ENCODE measurements at places on chromosomes 1 and 21.
A peak's percentile ranks its signal among the peaks of the same experiment; 100 is the strongest.

DNA sequence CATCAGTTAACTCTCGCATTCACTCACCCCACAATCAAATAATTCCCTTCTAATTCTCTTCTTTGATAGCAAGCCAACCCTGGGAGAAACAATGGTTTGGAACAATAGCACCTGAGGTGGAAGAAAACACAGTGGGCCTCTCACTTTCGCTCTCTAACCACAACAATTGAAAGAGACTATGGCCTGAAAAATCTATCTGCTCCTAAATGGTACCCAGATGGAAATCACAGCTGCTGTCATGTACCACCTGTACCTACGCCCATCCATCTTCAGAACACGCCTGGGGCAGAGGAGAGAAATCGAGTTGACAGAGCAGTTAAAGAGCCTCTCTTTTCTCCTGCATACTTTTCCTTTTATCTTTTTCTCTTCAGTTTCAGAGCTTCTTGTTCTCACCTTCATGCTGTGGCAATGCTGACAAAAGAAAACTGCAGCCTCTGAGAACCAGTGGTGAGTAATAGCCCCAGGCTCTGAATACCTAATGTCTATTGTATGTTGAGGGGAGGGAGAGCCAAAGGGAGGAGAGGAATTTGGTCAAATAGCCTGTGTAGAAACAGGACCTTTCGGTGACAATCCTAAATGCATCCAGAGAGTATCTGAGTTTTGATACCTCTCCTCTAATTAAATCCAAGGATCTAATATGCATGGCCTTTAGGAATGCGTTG, 57.7 kb downstream of the ZC3H11B start:
- DNase-seq: no peak

GRCh38 chr1:16971341-16972188, 8.9 kb downstream of the MFAP2 start:
- no peak for DNase-seq

- peak; percentile 63 for DNase-seq
These were observed 210.6 kb downstream of the ROR1 start for GRCh38 chr1:63984257-63984929.

DNA sequence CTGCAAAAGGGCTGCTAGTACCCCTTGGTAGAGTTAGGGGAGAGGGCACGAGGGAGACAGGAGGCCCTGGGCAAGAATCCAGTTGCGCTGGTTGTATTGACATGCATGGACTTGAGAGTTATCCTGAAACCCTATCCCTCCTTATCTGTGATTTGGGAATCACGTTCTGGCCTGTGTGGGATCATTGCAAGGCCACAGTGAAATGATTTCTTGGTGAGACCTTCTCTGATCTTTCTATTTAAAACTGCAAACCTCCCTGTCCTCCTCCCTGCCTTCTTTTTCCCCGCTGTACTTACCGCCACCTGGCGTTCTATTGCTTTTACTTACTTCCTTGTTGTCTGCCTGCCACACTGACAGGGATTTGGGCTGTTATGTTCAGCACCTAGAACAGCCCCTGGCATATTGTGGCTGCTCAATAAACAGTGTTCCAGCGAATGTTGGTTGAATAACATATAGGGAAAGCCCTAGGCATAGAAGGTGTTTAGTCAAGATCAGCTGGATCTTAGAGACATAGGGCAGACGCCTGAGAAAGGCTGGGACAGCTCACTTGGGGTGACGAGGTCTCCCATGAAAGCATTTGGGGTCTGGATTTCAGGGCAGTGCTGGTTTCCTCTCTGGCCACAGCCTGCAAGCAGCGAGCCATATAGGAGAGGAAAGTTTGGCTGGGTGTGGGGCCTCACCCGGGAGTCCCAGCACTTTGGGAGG, 25.6 kb downstream of the ALPL start:
- peak; percentile 35 for DNase-seq

DNA sequence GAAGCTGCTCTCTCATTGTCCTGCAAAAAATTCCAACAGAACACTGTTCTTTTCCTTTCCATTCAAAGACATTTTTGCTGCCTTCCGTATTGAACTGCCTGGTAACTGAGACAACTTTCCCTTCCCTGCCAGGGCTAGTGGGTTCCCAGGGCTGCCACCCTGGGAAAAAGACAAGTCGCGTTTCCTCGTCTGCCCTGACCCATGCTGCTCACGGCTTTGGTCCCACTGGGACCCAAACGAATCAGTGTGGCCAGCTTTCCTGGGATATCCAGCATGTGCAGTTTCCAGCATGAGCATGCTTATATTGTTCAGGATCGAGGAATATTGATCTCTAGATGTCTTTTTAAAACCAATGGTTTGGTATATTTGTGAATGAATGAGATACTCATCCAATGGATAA, 18.2 kb downstream of the SOX13 start:
- DNase-seq: no peak

DNA sequence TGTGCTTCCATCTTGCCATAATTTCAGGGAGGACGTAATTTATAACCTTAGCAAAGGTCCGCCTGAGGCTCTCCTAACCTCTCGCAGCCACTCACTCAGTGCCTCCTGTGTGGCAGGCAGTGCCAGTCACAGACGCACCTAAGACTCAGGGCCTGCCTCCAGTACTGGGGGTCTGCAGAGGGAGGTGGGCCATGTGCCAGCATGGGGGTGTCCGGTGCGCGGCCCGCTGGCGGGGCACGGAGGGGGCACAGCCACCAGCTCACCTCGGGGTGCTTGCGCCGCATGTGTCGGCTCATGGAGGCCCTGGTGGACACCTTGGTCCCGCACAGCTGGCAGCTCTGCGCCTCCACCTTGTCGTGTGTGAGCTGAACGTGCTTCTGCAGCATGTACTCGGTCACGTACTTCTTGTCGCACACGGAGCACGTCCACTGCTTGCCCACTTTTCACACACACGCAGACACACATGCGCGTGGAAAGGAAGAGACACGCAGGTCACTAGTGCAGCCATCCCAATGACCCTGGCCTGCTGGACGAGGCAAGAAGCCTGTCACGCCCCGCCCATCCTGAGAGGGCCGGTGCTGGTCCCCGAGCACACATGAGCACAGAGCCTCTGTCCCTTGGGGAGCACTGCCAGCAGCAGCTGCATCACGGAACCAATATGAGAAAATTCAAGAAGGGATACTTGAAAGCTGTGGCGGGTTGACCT, 43.2 kb upstream of the RIPK4 start:
- no peak for DNase-seq

DNA sequence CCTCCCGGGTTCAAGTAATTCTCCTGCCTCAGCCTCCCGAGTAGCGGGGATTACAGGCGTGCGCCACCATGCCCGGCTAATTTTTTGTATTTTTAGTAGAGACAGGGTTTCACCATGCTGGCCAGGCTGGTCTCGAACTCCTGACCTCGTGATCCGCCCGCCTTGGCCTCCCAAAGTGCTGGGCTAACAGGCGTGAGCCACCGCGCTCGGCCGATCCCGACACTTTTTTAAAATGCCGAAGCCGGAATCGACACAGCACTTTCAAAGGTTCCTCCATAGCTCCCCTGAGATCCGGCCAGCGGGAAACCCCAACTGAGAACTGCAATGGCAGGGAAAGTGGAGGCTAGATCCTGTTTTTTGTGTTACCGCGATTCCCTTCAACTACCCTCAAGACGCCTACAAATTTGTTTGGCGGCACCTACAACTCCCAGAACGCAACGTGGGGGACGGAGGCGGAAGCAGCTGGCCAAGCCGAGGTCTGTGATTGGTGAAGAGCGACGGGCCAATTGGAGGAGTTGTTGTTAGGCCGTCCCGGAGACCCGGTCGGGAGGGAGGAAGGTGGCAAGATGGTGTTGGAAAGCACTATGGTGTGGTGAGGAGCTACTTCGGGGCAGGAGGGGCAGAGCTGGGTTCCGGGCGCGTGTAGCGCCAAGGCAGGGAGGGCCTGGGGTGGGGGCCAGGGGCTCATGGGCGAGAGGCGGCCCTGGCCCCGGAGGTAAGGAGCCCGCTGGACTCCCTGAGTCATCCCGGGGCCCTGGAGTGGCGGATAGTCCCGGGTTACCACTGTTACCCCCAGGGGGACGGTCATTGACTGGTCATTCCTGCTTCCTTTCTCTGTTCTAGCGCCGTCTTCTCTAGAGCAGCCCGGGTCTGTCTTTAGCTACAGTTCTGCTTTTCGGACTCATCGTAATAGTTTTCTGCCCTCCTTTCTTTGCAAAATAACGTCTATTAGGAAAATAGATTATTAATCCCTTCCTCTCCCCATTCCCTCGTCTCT, at the start of gene PSMD4:
TSS of gene PSMD4 (plus strand) at position 518 of the 997 bp plus-strand sequence. CDS start at position 567, 49 bp downstream.
- peak; percentile 96 for DNase-seq

DNA sequence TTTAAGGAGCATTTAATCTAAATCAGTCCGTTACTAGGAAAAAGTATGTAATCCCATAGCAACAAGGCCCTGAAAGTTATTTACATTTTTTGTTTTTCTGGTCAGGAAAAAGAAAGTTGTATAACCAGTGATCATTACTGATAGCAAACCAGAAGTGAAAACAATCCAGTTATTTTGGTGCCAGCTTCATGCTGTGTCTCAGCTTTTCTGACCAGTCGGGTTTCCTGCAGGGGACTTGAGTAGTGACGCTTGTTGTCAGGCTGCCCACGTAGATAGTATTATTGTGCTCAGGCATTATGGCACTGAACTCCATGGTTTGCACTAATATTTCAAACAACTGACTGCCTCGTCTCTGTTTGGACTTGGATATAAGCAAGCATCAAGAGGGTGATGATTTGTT, 55.2 kb downstream of the SASS6 start:
- DNase-seq: no peak

GRCh38 chr1:233042834-233043233, 92.4 kb downstream of the NTPCR start:
- DNase-seq: no peak

GRCh38 chr1:45926330-45926729, 122.9 kb downstream of the MAST2 start:
- DNase-seq: no peak

- DNase-seq: no peak
These were observed 146.3 kb upstream of the DUSP10 start for GRCh38 chr1:221888218-221888617.

DNA sequence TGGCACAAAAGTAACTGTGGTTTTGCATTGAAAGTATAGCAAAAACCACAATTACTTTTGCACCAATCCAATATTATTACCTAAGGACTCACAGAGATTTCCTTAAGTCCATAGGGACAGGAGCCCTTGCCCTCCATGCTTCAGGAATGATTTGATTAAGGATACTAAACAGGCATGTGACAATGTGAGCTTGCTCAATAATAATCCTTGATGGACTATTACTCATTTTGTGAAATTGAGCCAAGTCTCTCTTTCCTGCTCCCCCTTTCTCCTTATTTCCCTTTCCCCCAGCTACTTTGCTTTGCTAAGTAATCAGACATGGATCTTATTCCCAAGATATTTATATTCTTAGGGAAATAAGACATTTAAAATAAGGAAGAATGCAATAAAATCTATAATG, 21.6 kb upstream of the RGL1 start:
- DNase-seq: peak; percentile 56
